ENCODE measurements at places on chromosomes 2 and 18.
A peak's percentile ranks its signal among the peaks of the same experiment; 100 is the strongest.

GRCh38 chr2:223580951-223581350 lies 21.2 kb downstream of the SCG2 start:
- peak; percentile 26 for DNase-seq

GRCh38 chr2:178946494-178946893 lies 103.4 kb downstream of the CCDC141 start:
- DNase-seq = no peak

- DNase-seq = peak; percentile 83
Measured at GRCh38 chr2:23404426-23404825, 19.4 kb downstream of the KLHL29 start.

GRCh38 chr2:1501038-1501851 lies 88.0 kb downstream of the TPO start:
- DNase-seq = no peak

- DNase-seq = no peak
Measured at GRCh38 chr2:164964700-164965099, 9.4 kb upstream of the SLC38A11 start.

DNA sequence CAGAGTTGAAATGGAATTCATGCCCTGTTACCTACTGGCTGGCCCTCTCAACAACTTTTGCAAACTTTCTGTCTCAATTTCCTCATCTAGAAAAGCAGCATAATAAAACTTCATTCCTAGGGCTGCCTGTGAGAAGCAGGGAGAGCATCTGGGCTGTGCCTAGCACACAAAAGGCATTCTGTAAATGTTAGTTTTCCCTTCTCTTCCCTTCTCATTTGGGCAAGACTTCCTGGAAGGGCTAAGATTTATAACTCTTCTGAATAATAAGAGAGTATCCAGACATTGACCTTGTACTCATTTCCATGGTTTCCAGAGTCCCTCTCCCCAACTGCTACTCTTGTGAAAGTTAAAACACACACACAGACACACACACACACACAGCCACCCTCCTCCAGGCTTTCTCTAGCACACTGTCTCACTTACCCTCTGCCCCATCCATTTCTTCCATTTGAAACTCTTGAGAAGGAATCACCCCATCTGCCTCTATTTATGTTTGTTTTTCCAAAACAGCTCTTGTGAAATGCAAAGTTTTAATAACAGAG lies 302.1 kb downstream of the SMAD2 start:
- no peak for DNase-seq

DNA sequence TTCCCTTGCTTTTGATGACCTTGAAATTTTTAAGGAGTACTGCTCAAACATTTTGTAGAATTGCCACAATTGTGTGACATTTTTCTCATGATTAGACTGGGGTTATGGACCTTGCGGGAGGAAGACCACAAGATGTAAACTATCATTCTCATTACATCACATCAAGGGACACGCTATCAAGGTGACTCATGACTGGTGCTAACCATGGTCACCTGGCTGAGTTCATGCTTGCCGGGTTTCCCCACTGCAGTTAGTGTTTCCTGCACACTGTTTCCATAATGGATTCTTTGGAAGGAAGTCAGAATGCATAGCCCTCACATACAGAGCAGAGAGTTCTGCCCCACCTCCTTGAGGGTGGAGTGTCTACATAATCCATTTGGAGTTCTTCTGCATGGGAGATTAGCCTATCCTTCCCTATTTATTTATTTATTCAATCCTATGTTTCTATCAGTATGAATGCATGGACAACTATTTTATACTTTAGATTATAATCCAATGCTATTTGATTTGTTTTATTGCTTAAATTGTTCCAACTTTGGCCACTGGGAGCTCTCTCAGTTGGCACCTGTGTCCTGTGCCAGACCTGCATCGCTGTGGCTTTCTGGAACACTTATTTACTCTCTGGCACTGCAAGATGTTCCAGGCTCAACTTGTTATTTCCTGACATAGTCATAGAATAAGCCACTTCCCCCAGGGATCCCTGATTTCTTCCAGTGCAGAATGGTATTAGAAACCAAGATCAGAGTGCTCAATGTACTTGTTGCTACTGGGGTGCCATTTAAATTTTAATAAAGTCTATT lies 6.0 kb downstream of the MC2R start:
- DNase-seq = no peak

GRCh38 chr2:84849271-84849952 lies 31.5 kb downstream of the TRABD2A start:
- DNase-seq = peak; percentile 99

GRCh38 chr2:229909090-229909489 lies 12.7 kb downstream of the TRIP12 start:
- no peak for DNase-seq

GRCh38 chr18:70455731-70456130 lies 166.9 kb downstream of the SOCS6 start:
- no peak for DNase-seq

DNA sequence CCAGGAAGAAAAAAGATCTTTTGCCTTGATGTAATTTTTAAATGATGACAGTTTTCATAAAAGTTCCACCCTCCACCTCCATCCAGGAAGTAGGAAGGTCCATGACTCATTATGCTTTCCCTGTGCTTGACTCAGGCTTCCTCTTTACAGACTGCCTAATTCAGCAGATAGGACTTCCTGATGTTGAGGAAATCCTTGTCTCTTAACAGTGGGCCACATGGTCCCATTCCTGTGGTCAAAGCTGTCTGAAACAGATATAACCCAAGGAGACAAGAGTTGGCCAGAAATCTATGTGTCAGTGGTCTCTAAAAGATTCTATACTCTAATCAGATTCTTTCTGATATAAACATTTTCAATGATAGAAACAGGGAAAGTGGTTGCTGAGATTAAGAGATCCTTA lies 119.1 kb downstream of the BAZ2B start:
- DNase-seq = no peak

DNA sequence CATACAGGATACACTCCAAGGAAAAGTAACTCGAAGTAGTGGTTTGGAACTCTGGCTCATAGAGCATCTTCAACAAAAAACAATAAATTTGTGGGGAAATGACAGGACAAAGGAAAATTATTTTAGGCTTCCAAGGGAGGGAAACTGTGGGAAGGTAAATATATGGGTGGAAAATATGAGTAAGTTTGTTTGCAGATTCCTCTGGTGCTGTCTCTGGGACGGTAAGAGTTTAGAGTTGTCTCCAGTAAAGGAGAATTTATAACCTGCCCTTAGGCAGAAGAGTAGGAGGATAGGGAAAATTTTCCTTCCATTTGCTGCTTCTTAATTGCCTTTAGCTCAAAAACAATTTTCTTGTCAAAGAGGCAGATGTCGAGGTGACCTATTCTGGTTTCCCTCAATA lies 19.3 kb downstream of the HNMT start:
- DNase-seq = no peak

DNA sequence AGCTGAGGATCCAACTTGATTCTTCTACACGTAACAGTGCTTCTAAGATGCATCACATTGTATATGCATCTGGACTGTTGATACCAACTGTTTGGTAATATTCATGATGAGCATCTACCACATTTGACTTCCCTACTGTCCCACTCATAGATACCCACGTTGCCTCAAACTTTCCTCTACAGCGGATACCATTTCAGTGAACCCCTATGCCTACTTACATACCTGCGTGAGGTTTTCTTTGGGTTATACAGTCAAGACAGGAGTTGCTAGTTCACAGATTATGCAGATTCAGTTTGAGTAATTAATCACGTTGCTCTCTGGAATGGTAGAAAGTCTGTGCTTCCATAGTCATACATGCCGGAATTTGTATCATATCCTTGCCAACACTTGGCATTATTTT lies 40.0 kb downstream of the EPC2 start:
- DNase-seq = no peak

DNA sequence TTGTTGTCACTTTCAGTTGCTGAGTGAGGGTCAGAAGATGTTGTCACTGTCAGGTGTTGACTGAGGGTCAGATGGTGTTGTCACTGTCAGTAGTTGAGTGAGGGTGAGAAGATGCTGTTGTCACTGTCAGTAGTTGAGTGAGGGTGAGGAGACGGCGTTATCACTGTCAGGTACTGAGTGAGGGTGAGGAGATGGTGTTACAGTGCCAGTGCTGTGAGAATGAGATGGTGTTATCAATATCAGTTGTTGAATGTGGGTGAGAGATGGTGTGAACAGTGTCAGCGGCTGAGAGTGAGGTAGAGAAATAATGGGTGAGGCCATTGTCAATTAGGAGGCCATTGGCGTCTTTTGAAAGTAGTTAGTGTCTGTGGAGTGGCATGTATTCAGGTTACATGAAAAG lies 1.6 kb upstream of the ATP9B start:
- no peak for DNase-seq

DNA sequence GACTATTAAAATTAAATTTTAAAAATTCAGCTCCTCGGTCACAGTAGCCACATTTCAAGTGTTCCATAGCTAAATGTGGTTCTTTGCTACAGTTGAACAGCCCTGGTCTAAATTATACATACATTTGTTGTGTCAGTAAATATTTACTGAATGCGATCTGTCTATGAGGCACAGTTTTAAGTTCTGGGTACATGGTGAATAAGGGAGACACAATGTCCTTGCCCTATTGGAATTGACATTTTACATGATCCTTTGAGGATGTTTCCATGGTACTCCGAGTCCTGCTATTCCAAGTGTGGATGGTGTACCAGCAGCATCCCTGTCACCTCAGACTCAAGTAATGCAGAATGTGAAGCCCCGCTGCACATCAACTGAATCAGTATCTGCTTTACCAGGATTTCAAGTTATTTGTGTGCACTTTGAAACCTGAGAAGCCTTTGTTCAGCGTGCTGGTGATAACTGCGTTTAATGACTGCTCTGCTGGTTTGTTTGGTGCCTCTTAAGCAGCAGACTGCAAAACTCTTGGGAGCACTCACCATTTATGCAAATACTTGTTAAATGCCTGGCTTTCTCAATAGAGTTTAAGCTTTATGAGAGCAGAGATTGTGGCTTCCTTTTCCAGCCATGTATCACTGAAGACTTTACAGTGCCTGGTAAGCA lies 1.5 kb downstream of the GALNT1 start:
- DNase-seq = no peak

- no peak for DNase-seq
Measured at GRCh38 chr2:63894167-63894566, 52.5 kb downstream of the UGP2 start.

DNA sequence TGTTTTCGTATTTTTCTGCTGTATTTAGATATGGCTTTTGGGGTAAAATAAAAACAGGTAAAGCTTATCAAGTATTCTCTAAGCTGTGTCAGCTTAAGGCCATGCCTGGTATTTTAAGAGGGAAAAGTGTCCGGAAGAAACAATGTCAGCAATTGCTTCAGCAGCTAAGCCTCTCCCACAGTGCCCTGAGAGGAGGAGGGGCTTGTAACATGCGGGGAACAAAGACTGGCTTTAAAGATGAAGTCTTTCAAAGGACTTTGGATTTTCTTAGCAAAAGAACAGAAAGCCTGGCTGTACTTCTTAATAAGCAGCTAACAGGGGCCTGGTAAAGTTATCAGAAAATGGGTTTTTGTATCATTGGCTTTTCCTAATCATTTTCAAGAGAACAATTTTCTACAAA lies 102.8 kb downstream of the PXDN start:
- no peak for DNase-seq

DNA sequence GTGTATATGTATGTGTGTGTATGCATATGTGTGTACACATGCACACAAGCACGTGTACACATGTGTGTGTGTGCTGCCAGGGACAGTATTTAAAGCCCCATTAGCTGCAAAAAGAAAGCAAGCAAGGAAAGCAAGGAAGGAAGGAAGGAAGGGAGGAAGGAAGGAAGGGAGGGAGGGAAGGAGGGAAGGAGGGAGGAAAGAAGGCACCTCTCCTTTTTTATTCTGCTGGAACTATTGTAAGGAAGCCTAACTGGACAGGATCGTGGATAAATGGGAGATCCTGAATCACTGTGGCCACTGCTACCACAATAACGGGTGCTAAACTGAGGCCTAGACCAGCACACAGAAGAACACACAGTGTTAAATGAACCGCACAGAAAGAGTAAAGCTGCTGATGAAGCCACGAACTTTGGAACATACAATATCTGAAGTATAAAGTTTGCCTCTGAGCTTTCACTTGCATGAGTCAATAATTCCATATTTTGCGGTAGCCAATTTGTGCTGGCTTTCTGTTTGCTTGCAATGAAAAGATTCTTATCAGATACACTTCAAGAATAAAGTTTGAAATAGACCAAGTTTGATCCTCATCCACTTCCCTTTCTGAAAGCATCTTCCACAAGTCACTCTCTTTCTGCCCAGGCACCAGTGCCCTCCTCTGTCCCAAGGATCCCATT lies 15.5 kb downstream of the CACNB4 start:
- DNase-seq = no peak

GRCh38 chr2:188645986-188646385 lies 328.2 kb upstream of the COL3A1 start:
- DNase-seq = no peak

DNA sequence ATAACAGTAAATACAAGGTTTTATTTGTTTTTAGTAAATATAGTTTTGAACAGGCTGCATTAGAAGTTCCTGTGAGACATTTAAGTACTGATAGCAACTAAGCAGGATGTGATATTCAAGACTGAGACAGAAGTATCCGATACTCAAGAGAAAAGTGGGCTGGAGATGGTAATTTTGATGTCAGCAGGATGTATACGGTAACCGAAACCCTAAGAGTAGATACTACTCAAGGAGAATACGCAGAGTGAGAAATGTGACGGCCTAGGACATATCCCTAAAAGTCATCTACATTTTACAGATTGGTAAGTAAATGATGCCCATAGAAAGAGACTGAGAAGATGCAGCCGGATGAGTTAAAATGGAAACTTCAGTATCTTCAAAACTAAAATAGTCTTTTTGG lies 115.4 kb downstream of the GORASP2 start:
- no peak for DNase-seq

DNA sequence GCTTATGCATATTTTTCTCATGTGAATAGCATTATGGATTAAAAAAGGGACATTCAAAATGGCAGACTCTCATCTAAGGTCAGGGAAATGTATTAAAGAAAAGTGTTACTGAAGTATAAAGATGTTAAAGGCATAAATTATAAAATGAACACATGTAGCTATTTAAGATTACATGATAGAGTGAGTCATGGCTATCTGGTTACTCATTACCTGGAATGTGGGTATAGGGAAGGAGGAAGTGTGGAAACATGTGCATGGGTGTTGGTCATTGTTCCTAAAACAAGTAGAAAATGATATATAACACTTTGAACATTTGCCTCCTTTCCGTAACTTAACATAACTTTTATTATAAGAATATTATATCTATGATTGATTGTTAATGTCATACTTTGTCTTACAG lies 66.4 kb downstream of the MYO1B start:
- DNase-seq = no peak

GRCh38 chr2:23912054-23912453 lies 14.9 kb downstream of the ATAD2B start:
- DNase-seq = no peak

GRCh38 chr2:171530378-171530777 lies 8.1 kb downstream of the CYBRD1 start:
- no peak for DNase-seq

DNA sequence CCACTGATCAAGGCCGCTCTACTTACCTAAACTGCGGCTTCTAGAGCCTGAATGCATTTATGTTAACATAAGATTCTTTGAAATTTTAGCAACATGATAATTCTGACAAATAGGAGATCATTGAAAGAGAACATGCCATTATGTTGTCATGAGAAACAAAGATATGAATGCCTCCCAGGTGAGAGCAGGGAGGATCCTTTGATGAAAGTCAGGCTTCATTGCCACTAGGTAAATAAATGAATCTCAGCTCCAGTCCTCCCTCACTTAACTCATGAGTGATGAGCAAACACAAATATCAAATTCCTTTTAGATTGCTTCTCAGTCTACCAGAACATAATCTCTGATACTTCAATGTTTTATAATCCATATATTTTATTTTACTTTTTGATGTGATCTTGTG lies 463.2 kb upstream of the CDH7 start:
- DNase-seq = no peak
